Central memory CD8-positive, alpha-beta T cell (primary cell): ENCODE measurements at places on chromosomes 11 and 22.

DNA sequence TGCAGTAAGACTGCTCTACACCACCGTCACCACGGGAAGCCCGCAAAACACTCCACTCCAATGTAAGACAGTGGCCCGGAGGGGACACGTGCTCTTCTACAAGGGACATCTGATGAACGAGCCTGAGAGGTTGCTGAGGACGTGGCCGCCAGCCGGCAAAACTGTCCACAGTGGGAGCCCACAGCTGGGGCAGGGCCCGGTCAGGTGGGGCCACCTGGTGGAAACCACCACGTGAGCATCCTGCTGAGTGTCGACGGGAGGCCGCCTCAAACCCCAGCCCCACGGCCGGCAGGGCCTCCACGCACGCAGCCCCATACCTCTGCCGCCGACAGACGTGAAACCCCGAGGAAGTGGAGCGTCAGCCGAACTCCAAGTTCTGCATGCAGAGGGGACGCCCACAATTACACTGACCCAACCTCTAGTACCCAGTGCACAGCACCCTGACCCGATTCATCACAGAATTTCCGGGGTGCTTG is 42.6 kb downstream of the BRD1 start:
- DNase-seq = no peak

DNA sequence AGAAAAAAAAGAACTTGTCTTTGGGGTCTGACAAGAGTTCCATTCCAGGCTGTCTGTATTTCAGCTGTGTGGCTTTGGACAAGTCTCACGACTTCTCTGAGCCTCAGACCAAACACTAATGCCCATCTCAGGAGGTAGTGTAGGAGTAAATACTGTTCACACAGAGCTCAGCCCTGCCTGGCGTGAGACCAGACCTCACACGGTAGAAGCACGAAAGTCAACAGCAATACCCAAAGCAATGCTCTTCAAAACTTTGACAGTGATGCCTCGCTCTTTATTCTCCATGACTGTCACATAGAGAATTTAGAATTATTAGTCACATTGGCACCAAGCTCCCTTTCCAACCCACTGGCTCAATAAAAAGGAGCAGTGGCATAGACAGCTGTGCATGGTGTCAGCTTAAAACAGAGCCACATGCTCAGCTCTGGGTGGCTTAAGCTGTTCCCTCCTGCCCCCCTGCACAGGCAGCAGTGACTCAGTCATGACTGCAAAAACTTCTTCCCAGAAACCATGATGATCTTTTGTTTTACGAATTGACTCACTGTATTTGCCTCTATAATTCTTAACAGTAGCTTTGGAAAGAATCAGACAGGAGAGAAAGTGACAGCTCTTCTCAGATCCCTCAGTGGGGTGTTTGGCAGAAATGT is 74.0 kb upstream of the PHF21B start:
- no peak for DNase-seq

- no peak for DNase-seq
Observed at GRCh38 chr11:31974366-31975136, 116.3 kb upstream of the RCN1 start.

- DNase-seq = no peak
Observed at GRCh38 chr11:122116591-122116990, 576 bp upstream of the BLID start.

GRCh38 chr11:76162336-76163288 is 43.7 kb downstream of the WNT11 start:
- no peak for DNase-seq

DNA sequence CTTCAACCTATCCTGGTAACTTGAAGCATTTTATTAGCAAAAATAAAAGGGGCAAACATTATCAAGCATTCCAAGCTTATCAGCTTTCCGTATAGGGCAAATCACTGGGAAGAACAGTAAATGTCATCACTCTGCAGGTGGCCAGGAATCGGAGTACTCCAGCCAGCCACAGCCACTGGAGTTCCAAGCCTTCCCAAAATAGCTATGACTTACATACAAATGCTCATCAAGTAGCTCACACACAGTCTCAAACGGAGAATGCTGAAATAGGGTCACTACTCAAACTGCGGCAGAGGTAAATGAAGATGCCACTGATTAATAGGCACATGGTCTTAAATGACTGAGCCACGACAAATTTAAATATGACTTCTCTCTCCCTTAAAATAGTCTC is 2.1 kb downstream of the USP28 start:
- DNase-seq = no peak

GRCh38 chr11:742571-743201 is 4.6 kb upstream of the TALDO1 start:
- no peak for DNase-seq

GRCh38 chr11:16169956-16170847 is 186.1 kb downstream of the SOX6 start:
- DNase-seq = no peak

- DNase-seq = no peak
Observed at GRCh38 chr11:100459811-100460210, 227.3 kb upstream of the ARHGAP42 start.

DNA sequence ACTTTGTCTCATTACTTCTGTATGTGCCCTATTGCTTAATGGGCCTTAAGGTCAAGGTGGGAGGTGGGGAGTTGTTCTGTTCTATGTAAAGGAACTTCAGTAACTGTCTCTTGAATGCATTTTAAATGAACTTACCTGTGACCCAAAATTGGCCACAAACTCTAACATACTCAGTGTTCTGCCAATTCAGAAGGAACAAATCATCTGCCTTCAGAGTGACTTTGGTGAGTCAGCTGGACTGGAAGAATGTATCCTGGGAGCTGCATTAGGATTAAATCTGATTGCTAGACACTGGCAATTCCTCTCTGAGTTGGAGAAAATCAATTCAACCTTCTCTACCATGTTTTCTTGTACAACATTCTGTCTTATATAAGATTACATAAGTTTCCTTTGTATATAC is 1104.8 kb downstream of the DLG2 start:
- DNase-seq = no peak

DNA sequence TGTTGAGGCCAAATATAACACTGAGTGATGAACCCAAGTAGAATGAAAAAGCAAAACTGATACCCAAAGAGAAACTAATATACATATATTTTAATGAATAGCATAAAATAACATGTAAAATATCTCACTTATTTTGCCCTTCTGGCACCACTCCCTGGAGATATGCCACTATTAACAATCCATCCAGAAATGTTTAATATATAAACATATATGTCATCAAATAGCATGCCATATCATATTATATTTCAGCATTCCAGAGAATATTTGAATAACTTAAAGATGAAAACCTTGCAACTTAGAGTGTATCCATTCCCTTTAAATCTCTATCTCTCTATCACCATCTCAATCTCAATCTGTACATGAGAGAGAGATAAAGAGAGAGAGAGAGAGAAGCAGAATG is 1073.3 kb upstream of the RAG2 start:
- no peak for DNase-seq

DNA sequence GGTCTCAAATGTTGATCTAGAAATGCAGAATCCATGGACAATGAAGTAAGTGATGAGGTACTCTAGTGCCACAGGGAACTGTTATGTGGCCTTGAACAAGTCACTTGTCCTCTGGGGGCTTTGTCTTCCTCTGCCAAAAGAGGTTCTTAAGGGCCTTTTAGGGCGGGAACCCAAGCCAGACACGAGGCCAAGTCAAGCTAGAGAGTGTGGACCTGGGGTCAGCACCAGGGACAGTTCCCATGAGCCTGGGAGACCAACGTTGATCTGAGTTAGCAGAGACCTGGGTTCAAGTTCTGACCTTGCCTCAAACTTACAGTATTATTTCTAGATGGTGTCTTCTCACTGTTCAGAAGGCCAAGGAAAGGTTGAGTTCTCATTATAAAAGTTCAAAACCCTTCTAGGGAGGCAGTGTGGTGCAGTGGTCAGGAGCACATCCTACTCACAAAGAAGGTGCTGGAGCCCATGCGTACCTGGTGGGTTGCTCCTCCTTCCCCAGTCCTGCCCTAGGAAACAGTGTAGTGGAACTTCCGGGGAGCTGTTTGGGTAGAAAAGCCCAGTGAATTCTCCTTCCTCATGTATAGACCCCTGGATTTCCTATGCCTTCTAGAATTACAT is 121.5 kb downstream of the CHST1 start:
- no peak for DNase-seq
